ENCODE measurements at places on chromosomes 5 and 9.
A peak's percentile ranks its signal among the peaks of the same experiment; 100 is the strongest.

GRCh38 chr5:63170486-63170885 is 591.9 kb downstream of the LRRC70 start:
- DNase-seq: no peak

DNA sequence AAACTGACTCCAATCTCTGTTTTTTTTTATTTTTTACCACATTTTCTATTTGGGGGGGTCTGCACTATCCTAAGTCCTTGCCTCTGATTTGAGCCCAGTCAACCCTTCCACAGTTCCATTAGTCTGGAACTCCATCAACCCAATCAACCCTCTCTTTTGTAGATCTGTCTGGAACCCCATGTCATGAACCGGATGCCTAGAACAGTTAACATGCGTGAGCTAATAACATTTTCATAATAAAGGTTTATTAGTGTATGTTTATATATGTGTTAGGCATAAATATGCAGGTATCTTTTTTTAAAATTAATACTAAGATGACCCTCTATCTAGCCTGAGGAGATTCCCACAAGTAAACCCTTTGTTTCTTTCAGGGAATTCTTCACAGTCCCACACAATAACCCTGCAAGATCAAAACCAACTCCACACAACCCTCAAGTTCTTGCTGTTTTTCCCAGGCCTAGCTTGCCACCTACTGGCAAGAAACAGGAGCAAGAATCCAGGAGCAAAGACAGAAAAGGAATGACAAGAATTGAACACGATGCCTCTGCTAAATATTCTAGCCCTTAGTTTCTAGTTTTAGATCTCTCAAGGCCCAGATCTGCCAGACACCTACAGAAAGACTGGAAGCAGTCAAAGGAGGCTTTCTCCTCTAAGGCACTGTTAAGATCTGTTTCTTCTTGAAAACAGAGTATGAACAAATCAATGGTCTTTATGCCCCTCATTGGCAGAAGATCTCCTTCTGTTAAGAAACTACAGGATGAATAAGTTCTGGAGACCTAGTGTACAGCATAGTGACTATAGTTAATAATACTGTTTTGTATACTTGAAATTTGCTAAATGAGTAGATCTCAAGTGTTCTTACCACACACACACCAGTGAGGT is 100.4 kb downstream of the TRIM36 start:
- DNase-seq: peak; percentile 51

DNA sequence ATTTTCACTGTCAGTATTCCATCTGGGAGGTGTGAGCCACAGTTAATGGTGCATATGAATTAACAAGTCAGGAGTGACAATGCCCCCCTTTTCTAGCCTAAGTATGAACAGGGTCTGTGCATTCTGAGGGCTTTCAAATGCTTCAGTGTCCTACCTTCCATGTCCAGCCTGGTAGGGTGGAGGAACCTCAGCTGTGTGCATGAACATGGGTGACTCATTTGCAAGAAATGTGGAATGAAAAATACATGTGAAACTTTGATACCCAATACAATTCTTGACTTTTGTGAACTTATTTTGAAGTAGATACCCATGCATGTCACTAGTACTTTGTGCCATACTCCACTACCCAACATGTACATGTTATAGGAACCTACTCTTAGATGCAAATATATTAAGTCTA is 375.8 kb downstream of the SEMA5A start:
- DNase-seq: no peak

- DNase-seq: no peak
These were observed 50.9 kb downstream of the MEGF9 start for GRCh38 chr9:120663380-120663779.

GRCh38 chr5:5164163-5164562 is 24.0 kb downstream of the ADAMTS16 start:
- no peak for DNase-seq

GRCh38 chr5:32916648-32917047 is 205.5 kb downstream of the NPR3 start:
- no peak for DNase-seq

GRCh38 chr9:125492719-125493118 is 214.3 kb downstream of the MAPKAP1 start:
- no peak for DNase-seq

DNA sequence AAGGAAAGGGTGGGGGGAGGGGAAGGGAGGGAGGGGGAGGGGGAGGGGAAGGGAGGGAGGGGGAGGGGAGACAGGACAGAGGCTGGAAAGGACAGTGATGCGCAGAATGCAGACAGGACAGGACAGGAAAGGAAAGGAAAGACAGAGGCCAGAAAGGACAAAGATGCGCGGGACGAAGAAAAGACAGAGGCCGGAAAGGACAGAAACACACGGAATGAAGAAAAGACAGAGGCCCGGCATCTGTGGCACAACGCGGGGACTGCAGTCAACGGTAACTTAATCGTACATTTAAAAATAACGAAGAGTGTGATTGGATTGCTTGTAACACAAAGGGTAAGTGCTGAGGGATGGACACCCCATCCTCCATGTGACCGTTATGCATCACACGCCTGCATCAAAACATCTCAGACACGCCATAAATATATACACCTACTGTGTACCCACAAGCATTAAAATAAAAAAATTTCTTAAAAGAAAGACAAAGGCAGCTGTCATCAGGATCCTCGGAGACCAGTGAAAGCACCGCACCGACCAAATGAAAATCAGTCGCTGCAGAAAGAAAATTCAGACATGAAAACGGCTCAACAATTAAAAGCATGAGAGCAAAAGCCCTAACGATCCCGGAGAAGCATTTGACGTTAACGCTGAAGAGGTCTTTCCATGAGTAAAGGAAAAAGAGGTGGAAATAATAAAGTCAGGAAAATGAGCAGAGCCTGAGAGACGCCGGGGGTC is 52.9 kb upstream of the EXOC3 start:
- no peak for DNase-seq

- DNase-seq: no peak
These were observed 311.6 kb upstream of the PRR16 start for GRCh38 chr5:120152472-120152871.

GRCh38 chr5:131848662-131849061 is 51.8 kb upstream of the FNIP1 start:
- no peak for DNase-seq

DNA sequence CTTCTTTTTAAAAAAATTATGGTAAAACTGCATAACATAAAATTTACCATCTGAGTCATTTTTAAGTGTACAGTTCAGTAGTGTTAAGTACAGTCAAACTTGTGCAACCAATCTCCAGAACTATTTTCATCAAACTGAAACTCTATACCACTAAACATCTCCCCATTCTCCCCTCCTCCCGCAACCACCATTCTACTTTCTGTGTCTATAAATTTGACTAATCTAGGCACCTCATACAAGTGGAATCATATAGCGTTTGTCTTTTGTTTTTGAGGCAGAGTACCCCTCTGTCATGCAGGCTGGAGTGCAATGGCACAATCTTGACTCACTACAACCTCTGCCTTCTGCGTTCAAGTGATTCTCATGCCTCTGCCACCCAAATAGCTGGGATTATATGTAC is 24.0 kb upstream of the EBF1 start:
- DNase-seq: no peak

DNA sequence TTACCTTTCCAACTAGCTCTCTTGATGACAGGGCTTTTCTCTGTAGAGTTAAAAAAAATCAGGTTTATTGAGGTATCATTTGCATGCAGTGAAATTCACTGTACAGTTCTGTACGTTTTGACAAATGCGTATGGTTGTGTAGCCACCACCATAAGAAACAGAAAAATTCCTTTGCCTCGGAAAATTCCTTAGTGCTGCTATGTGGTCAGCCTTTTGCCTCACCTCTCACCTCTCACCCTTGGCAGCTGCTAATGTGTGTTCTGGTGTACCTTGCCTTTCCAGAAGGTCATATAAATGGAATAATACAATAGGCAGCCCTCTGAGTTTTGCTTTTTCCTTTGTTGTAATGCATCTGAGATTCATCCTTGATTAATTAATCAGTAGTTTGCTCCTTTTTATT is 28.4 kb downstream of the PCSK5 start:
- no peak for DNase-seq

DNA sequence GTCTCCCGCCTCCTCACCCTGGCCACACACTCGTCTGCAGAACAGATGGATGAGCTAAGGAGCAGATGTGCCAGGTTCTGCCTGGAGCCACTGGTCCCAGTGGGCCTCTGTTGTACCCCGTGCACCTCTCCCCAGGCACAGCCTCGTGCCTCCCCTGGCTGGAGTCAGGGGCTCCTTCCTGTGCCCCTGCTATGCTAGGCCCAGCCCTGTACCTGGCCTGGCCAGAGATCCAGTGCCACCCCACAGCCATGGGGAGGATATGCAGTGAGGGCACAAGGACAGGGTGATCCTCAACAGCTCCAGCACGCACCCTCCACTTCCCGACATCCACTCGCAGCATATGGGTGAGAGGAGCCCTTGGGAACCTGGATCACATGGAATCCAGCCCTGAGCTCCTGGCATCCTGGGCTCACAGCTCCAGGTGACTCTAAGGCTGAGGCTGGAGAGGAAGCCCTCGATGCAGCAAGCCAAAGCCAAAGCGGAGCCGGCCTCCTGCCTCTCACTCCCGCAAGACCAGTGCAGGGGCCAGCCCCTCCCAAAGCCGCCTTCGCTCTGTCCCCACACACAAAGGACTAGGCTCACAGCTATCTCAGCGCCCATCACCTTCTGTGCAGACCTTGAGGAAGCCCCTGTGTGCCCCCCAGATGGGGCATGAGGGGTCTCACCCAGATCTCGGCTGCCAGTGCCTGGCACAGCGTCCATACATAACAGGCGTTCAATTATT is 23.7 kb upstream of the ADAMTS2 start:
- DNase-seq: no peak

DNA sequence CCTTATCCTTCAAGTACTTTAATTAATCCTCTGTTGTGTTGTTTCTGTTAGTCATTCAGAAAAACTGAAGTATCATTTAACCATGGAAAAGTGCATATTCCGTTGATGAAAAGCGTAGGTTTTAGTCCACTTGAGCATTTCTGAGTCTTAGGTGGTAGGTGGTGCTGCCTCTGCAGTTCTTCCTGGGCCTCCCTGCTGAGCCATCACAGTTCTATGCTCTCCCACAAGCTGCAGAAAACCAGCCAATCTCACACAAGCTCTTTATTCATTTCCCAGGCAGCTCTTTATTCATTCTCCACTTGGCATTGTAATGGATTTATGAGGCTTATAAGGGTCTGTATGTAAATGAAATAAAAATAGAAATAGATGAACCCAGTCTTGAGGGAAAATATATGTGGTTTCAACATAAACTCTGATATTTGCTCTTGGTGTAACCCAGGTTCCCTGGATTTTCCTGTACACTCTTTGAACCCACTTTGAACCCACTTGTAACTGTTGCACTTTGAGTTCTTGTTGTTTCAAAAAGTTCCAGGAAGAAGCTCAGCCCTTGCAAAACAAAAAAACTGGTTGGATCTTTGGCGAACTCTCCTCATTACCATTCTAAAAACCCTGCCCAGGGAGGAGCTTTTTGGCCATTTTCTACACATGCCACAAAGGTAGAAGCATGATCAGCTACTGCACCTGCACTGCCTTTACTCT is 56.0 kb downstream of the ZNF510 start:
- no peak for DNase-seq

DNA sequence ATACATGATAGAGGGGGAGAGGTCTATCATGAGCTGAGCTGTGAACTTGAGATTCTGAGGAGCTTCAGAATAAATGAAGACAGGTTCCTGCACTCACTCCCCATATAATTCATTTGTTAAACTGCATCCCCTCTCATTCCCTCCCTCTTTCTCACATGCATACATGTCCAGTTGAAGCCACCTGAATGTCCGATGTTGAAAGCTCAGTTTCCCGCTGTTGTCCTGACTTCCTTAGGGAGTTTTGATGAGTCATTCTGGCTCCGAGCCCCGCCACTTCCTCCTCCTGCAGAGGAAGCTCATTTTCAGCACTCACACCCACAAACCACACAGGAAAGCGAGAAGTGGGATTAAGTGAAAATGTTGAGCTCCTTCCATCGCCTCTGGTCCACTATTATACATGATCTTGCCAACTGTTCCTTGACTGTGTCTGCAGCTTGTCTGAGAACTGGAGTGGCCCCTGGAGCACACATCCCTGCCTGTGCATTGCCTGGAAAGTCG is 121.2 kb downstream of the CEMIP2 start:
- no peak for DNase-seq

GRCh38 chr5:34656001-34656699 is at the start of gene RAI14:
RAI14 (plus strand) TSS chr5:34656328; CDS start chr5:34686920, 30,592 bp downstream.
- DNase-seq: peak; percentile 86

DNA sequence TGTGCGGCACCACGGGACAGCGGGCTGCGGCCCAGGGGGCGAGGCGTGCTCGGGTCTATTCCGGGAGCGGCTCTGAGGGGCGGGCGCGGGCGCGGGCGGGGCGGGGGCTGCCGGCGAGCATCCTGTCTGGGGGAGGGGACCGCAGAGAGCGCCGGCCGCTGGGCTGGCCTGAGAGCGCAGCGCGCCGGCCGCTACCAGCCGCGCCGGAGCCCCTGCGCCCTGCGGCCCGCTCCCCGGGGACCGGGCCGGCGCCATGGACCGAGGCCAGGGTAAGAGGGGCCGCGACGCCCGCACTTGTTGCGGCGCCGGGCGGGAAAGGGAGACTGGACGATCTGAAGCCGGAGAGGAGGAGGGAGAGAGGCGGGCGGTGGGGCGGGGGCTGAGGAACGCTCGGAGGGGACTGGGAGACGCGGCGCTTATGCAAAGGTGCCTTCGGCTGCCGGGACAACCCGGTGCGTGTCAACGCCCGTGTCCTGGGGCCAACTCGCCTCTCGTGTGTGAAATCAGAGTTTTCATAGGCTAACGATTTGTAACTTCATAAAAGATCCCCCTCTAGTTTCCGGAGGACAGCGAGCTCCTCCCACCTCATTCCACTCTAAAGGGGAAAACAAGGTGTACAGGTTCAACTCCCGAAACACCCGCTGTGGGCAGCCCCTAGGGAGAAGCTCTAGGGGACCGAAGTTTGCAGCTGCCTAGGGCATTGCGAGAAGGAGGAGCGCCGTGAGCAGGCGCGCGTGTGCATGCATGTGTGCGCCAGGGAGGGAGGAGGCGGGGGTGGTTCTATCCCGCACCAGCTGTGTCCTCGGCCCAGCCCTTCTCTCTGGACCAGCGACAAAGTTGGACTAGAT is at the start of gene AFAP1L1:
TSS of gene AFAP1L1 (plus strand) at position 144 of the 848 bp plus-strand sequence. CDS start at position 254, 110 bp downstream.
- peak; percentile 67 for DNase-seq

DNA sequence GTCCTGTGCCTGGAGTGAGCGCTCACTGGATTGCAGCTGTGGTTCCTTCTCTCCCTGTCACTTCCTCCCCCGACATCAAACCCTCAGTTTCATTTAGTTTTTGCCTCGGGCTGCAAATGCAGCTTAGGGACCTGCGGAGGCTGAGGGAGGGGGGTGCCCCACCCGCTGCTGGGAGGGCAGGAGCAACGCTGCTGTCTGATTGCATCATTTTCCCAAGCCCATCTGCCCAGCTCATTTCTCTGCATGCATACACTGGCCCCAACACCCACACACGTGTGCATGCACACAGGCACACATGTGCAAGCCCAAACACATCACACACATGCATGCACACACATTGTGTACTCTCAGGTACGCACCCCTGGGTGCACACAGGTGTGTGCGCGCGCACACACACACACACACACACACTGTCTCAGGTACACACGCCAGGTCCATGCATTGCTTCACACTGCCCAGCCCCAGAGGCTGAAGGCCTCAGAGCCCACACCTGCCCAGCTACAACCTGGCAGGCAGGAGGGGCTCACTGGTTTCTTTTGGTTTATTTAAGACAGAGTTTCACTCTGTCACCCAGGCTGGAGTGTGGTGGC is 3.4 kb downstream of the ASS1 start:
- no peak for DNase-seq

All from ecto neural progenitor cell (in vitro differentiated cells).